ENCODE measurements at places on chromosomes 16 and 17.

DNA sequence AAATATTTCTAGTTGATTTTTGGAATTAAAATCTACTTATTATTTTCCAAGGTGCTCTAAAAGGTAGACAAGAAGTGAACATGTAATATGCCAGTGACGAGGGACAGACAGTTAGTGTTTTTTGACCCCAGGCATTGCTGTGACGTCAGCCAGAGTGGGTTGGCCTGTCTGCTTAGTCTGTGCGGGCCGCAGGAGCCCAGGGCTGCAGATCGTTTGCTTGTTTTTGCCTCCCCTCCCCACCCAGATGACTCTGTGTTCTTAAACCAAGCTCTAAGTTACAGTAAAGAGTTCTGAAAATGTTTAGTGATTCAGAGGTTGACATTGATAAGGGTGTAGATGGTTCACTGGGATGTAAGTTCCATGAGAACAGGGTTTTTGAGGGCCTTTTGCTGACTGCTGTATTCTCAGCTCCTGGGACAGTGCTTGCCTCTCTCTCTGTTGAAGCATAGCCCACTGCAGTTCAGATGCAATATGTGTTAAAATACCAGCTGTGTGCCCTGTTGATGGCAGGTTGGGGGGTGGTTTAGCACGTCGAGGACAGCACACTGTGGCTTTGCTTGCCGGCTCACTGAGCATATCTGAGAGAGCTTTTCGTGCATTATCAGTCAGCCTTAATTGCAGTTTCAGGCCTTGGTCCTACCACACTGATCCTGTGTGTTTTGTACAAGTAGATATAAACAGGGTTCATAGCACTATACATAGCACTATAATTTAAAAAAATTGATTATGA lies 64.8 kb downstream of the SEC14L1 start:
- DNase-seq, result no peak

DNA sequence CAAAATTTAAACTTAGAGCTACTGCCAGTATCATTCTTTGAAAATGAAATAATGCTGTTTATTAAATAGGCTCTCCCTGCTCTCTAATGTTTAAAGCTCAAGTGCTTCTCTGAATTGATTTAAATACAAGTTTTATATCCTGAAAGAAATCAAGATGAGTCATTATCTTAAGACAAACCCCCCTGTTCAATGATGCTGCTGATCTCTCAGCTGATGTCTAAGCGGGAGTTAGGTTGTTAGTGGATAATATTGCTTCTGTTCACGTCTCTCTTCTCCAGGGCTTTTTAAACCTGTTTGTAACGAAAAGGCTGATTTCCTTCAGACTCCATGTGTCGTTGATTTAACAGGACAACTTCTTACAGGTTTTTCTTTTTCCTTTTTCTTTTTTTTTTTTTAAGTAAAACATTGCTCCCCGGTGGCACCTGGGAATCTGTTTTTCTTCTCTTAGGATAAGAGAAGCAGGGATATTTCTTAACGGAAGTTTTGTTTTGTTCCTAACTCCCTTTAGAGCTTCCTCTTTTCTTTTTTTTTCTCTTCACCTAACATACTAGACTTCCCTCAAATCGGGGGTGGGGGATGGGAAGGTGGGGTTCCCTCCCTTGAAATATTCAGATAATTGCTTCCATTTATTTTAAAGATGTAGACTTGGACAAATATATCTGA lies 807 bp upstream of the LYRM9 start:
- DNase-seq, result no peak

DNA sequence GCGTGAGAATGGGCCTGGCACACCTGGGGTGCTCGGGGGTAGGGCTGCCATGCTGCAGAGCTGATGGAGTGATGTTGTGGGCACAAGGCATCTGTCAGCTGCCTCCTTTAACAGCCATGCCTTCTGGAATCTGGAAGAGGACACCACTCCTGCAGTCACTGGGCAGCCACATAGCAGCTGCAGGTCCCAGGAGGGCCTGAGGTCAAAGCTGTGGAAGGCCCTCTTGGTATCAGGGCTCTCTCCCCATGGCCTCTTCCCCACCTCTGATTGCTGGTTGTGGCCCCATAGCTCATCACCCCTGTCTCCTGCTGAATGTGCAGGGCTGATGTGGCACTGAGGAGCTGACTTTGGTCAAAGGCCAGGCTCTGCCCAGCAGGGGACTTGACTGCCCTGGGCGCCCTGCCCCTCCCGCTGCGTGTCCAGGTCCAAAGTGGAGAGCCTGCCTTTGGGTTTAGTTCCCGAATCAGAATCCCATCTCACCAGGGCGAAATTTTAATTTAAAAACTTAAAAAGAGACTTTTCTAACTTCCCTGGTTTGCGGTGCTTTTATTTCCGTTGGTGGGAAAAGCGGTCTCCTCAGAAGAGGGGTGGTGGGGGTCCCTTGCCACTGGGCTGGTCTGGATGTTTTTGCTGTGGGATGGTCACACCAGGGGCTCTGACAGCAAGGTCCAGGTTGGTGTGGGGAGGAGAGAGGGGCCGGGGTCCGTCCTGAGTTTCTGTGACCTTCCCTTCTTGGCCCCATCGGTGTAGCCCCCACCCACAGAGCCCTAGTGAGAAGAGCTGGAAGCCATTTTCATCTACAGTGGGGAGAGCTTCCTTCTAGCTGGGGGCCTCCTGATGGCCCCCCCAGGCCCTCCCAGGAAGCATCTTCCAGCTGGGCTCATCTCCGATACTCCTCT lies 5.9 kb downstream of the UBALD2 start:
- DNase-seq, result no peak

DNA sequence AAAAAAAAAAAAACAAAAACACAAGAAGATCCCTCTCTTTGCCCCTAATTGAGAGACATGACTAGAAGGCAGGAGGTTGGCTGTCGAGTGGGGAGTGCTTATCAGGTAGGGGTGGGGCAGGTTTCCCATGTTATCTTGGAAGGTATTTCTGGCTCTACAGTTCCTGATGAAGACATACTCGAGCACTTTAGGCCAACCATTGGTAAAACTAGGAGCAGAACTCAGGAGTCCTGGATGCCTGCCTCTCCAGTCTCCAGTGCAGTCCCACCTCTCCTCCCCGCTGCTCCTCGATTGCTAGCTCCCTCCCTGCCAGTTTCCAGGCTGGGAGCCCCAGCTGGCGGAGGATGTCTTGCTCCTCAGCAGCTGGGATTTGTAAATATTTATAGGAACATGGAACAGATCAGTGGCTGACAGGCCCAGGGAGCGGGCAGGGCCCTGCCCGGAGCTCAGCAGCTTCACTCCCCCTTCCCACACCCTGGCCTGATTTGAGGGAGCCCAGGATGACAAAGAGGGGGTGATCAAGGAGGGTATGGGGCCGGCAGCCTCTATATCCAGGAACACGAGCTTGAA lies 11.4 kb upstream of the C1QL1 start:
- no peak for DNase-seq

GRCh38 chr17:28499684-28500357 lies 6.3 kb upstream of the FOXN1 start:
- DNase-seq, result no peak

- DNase-seq, result no peak
Observed at GRCh38 chr16:84821728-84822689, 2.2 kb downstream of the CRISPLD2 start.

GRCh38 chr17:45311401-45311759 lies 5.4 kb downstream of the MAP3K14 start:
- DNase-seq, result no peak

- no peak for DNase-seq
Observed at GRCh38 chr17:12693640-12694039, 27.9 kb downstream of the MYOCD start.

- no peak for DNase-seq
Observed at GRCh38 chr17:75806822-75807500, 22.4 kb downstream of the UNK start.

DNA sequence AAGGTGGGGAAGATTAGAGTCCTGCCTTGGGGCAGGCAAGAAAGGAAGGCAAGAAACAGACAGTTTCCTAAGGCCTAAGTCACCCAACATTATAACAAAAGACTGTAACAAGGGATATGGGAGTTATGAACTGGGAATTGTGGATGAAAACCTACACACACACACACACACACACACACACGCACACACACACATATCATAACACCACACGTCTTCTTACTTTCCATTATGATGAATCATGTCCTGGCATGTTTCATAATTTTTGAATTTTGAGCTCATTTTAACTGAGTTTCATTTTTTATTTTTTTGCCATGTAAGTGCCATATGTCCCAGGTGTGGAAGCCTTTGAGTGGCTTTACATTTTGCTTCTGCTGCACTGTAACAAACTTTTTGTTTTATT lies 29.9 kb downstream of the HS3ST2 start:
- DNase-seq, result no peak

GRCh38 chr16:15983898-15984297 lies 34.5 kb downstream of the ABCC1 start:
- DNase-seq, result no peak

DNA sequence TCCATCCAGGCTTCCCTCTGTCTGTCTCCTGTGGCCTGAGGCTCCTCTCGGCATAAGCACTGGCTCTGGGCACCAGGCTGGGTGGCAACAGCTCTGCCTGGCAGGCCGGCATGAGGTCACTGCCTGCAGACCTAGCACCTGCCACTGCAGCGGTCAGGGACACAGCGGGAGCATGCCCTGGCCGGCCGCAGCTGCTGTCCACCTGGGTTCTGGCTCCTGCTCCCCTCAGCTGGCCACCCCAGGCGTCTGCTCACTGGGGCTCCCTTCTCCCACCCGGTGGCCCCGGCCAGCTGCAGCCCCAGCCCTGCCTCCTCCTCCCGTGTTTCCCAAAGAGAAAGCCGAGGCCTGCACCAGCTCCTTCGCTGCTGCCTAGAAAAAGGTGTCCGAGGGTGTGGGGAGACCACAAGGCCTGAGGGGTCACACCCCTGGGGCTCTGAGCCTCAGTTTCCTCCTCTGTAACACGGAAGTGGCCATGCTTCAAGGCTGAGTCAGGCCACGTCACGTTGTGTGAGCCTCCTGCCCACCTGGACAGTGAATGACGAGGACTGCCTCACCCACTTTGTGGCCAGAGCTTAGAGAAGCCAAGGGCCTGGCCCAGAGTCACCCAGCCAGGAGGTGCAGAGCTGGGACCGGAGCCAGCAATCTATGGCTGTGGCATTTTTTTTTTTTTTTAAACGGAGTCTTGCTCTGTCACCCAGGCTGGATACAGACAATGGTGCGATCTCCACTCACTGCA lies 6.7 kb downstream of the NTHL1 start:
- DNase-seq, result no peak

DNA sequence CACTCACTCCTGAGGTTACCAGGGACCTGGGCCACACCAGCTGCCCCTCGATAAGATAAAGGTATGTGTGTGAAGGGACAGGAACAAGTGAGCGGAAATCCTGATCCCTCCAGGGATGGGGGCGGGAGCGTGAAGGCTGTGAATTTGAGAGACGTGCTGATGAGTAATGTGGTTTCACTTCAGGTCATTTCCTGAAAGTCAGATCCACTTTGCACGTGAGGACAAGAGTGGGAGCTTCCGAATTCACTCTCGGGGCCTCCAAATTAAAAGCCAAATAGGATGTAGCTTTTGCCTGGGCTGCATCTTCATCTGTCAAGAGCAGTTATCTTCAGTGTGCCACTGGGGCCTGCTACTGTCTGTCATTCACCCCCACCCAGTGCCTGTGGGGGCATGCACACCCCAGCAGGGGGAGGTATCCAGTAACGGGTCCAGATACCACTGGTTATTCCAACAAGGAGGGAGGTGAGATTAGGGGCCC lies 87.4 kb upstream of the LHX1 start:
- no peak for DNase-seq

GRCh38 chr17:21200590-21201297 lies 13.2 kb downstream of the TMEM11 start:
- DNase-seq, result no peak

GRCh38 chr16:47132308-47132707 lies 11.4 kb downstream of the NETO2 start:
- DNase-seq, result no peak

DNA sequence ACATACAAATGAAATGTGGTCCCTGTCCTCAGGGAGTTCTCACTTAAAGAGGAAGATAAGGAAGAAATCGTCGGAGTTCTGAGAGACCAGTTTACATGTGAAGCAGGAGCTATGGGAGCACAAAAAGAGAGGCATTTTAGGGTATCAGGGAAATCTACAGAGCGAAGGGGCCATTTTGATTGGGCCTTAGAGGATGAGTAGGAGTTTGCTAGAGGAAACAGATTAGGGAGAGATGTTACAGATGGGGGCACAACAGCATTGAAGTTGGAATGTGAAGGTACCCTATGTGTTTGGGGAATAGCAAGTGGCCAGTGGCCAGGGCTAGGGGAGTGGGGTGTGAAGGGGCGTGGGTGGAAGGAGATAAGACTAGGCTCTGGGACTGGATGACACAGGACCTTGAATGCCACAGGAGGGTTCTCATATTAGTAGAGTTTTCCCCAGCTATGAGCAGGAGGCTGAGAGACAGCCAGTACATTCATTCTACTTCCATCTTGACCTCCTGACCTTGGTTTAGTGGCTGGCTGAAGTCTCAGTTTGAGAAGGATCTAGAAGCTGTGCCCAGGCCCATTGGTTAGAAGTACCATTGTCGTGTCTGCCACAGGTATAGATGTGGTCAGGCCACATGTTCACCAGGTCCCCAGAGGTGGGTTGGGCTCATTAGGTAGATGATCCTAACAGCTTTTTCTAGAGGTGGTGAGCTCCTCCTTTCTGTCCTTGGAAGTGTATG lies 34.8 kb downstream of the CPNE2 start:
- DNase-seq, result no peak

DNA sequence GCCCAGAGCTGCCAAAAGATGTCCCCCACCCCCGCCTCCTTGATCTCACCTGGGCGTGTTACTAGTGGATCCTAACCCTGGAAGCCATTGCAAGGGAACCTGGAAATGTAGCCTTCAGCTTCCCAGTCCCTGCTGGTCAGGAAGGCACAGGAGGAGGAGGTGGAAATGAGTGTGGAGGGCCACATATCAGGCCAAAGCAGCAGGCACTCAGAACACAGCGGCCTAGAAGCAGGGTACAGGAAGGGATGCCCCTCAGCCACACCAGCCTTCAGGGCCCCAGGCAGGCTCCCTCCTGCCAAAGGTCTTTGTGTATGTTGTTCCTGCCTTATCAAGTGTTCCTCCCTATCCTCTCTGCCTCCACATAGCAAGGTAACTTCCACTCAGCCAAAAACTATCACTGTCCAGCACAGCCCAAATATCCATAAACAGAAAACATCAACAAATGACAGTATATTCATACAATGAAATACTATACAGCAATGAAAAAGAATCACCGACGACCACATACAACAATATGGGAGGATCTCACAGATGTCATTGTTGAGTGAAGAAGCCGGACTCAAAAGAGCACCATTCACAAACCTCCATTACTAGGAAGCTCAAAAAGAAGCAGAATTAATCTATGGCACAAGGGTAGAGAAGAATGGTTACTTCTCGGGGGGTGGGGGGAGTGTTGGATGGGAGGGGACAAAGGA lies 28.2 kb upstream of the TNFRSF13B start:
- DNase-seq, result no peak

- no peak for DNase-seq
Observed at GRCh38 chr16:77680496-77680895, 41.8 kb upstream of the NUDT7 start.

GRCh38 chr16:77868052-77868451 lies 79.7 kb downstream of the VAT1L start:
- no peak for DNase-seq

GRCh38 chr17:76130473-76130872 lies 10.6 kb downstream of the FOXJ1 start:
- DNase-seq, result no peak

GRCh38 chr17:41863074-41863848 lies 2.0 kb downstream of the KLHL11 start:
- DNase-seq, result no peak

- no peak for DNase-seq
Observed at GRCh38 chr17:9802294-9802693, 10.9 kb upstream of the DHRS7C start.

GRCh38 chr17:56158915-56159825 lies 5.9 kb downstream of the ANKFN1 start:
- no peak for DNase-seq
